ENCODE measurements at places on chromosomes 6 and 20.

DNA sequence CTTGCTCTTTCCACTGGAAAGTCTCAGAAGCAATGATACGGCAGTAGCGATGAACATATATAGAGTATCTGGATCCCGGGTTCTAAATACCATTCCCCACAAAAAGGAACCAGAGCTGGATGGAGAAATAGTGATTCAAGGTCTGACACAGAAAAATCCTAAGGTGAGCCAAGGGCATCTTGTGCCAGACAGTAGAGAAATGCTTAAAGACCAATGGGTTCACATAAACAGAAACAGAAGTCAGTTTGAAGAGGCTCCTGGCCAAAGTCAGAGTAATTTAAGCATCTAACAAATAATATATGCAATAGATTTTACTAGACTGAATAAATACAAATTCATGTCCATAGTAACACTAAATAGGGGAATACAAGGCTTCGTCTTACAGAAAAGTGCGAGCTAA is 54.7 kb downstream of the RGS17 start:
- no peak for DNase-seq

DNA sequence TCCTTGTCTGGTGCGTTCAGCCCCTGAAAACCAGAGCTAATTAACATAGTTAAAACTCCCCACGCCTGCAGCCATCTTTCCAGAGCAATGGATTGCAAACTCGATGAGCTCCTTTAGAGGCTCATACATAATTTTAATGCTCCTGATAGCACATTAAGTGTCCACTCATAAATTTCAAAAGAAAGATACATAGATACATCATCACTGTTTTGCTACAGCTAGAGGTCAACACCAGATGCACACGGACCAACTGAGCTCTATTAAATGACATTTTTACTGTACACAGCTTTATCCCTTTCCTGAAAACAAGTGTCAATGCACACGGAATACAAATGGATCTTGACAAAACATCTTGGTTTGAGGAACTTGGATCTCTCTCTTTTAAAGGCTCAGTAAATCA is 91.3 kb upstream of the HDAC2 start:
- no peak for DNase-seq

DNA sequence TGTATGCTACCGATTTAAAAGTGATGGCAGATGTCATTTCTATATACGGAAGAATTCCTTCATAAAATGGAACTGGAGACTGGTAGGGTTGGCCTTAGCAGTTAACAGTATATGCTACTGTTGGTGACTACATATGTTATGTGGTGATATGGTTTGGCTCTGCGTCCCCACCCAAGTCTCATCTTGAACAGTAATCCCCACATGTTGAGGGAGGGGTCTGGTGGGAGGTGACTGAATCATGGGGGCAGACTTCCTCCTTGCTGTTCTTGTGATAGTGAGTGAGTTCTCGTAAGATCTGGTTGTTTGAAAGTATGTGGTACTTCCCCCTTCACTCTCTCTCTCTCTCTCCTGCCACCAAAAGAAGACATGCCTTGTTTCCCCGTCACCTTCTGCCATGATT is 29.6 kb downstream of the RGS17 start:
- DNase-seq = no peak

DNA sequence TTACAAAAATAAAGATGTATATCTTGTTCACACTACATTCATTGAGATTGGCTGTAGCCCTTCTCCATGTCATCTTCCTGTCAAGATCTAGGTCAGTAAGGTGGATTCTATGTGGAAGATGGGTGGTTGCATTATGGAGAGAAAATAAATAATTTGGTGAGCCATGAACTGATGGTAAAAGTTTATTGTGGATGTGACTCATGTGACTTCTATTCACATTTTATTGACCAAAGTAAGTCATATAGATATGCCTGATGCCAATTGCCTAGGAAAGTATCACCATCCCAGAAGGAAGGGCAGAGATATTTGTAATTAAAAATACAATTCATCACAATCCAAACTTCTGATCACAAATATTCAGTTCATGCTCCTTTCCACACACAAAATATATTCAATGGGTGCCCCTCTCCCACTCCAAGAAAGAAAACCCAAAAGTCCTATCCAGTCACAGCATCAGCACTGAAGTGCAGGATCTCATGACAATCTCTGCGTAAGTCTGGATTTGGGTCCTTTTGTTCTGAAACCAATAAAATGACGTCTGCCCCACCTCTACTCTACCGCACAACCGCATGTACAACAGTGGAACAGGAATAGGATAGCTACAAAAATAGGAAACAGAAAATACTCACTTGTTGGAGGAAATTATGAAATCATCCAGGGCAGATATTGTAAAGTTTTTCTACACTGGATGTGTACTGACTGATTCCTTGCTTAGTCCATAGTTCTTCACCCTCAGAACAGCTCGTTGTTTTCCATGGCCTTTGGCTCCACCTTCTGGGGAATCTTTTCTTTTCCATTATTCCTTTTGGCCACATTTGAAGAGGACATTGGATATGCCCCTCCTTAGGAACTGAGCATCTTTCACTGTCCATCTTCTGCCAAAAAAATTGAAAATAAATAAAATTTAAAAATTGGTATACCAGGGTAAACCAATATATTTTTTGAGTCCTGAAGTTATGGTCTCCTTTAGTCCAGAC is 16.1 kb upstream of the SLC17A3 start:
- no peak for DNase-seq
